Thoracic aorta (tissue), 2 donors: ENCODE measurements at places on chromosomes 11 and 22. TPM values are rescaled to one million over a fixed set of nuclear protein-coding genes. Genes with fewer than 3 reads are reported as not detected.

- no peak for DNase-seq
Observed at GRCh38 chr22:48890693-48891554, 936.7 kb downstream of the BRD1 start.

DNA sequence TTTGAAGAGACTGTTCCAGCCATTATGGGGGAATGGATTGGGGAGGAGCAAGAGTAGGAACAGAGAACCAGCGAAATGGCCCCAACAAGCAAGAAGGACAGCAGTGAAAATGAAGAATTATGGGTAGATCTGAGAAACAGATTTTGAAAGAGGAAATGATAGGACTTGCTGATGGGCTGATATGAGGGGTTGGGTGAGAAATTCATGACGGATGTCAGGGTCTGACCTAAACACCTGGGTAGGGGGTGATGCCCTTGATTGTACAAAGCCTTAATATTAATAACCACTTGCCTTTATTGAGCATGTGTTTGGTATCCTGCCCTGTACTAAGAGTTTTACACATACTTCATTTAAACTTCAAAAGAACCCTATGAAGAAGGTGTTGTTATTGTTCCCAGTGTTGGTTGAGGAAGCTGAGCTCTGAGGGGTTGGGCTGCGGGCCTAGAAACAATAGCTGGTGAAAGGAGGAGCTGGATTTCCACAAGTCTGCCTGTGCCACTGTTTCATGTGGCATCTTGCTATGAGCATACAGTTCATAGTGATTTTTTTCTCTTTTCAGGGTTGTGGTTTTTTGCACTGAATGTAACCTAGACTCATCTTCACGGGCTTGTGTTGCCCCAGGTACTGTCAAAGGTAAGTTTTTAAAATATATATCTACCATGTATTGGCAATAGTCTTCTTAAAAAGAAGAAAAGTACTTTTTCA, 61.1 kb upstream of the TNRC6B start:
- no peak for DNase-seq

GRCh38 chr11:116980136-116980793, 118.0 kb downstream of the SIK3 start:
- DNase-seq: no peak

DNA sequence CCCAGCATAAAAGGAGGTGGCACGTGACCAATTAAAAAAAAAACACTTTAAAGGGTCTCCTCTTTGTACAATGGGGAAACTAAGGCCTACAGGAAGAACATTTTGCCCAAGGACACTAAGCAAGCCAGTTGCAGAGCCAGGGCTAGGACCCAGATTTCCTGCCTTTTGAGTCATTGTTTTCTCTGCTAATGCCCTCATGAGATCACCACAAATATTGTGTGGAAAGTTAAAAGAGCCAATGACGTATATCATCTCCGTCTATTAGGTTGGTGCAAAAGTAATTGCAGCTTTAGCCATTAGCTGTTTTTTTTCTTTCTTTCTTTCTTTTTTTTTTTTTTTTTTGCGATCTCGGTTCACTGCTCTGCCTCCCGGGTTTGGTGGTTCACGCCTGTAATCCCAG, 24.1 kb upstream of the LRRC32 start:
- DNase-seq: no peak

DNA sequence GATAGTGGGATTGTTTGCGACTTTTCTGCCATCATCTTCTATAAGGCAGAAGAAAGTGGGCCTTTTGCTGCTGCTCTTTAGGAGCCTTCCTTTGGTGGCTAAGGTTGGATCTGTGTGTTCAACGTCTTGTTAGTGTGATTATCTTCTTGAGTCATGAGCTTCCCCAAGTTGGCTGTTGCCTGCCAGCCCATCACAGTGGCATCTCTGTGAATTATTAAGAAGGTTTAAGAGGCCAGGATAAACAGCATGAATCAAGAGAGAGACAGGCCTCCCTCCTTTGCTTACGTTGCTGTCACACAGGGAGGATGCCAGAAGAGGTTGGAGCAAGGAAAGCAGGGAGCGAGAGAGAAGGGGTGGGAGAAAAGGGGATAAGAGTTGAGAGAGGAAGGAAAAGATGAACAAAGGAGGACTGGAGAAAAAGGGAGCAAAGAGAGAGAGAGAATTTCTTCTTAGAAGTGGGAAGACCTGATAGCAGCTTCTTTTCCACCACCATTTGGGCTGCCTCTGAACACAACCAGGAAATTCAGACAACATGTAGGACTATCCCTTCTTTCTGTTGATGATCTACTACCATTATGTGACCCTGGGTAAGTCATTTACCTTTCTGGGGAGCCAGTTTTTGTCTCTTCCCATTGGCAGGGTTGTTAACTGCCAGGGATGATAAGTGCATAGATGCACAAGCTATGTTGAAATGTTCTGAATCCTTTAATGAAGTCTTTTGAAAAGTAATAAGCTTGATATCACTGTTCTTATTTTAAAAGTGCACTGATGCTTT, 126.5 kb downstream of the NAV2 start:
- DNase-seq: no peak

DNA sequence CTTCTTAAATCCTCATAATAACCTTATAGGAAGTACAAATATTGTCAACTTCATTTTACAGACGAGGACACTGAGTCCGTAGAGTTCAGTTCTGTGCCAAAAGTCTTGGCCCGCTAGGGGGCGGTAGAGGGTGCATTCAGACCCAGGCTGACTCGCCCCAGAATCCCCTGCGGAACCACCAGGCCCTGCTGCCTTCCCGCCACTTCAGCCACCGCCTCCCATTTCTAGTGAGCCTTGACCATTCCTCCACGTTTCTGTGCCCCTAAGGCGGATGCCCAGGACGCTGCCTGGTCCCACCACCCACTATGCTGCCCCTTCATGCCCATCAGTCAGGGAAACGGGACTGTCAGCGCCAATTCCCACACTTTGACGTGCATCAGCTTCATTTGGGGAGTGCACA, 19.1 kb downstream of the SYT13 start:
- DNase-seq: no peak

DNA sequence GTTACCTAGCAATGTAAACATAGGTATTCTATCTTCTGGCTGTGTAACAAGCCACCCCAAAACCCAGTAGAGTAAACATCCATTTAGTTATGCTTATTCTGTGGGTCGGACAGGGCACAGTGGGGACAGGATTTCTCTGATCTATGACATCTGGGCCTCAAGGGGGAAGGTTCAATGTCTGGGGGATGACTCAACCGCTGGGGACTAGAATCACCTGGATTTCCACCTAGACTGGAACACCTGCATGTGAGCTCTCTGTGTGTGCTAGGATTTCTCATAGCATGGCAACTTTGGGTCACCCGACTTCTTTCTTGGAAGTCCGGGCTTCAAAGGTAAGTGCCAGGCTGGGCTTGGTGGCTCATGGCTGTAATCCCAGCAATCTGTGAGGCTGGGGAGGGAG, 36.5 kb upstream of the MICAL2 start:
- DNase-seq: no peak

GRCh38 chr22:38327805-38328204, 10.6 kb upstream of the CSNK1E start:
- DNase-seq: no peak

GRCh38 chr22:46390652-46391301, 55.3 kb downstream of the TRMU start:
- no peak for DNase-seq

GRCh38 chr11:87942786-87943185, 232.5 kb downstream of the RAB38 start:
- no peak for DNase-seq

DNA sequence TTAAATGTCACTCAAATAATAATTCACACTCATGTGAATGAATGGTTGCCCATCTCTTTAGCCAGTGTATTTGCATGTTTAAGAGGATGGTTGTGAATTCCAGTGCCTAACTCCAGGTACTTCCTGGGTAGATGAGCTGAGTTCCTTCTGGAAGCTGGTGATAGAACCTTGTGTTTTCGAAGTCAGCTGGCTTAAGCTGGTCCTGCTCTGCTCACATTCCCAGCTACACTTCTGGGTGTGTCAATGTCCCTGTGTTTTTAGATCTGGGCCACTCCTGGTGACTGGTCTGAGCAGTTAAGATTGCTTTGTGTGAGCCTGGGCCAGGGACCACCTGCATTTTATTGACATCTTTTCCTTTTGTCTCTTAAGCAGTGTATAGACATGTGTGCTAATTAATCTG, 10.6 kb downstream of the TEAD1 start:
- no peak for DNase-seq

DEPDC5 gene
- 31.3 TPM for total RNA-seq

C22orf15 gene
- total RNA-seq: not detected

CARD18 gene
- total RNA-seq: not detected
